ENCODE measurements at places on chromosomes 11 and 22.

- no peak overlapping the region for H3K27ac ChIP-seq
- no peak overlapping the region for H3K4me3 ChIP-seq
- no peaks in the 10 kb centered on the region for H3K36me3 ChIP-seq
Measured at GRCh38 chr11:7677796-7678201, 4.5 kb upstream of the CYB5R2 start.

GRCh38 chr11:2510626-2511402, 66.0 kb downstream of the KCNQ1 start:
- peak overlapping the region; percentile 46 for H3K27ac ChIP-seq
- DNase-seq: peak; percentile 19
- no peaks in the 10 kb centered on the region for H3K36me3 ChIP-seq
- H3K4me1 ChIP-seq: peaks cover 23% of the 10 kb centered on the region
- H3K27me3 ChIP-seq: no peaks in the 10 kb centered on the region

- H3K27ac ChIP-seq: no peak overlapping the region
- no peaks in the 10 kb centered on the region for H3K36me3 ChIP-seq
- DNase-seq: no peak
Measured at GRCh38 chr11:44007481-44008087, 40.2 kb upstream of the ACCSL start.

GRCh38 chr11:134802116-134802515, 390.1 kb upstream of the B3GAT1 start:
- H3K27me3 ChIP-seq: no peaks in the 10 kb centered on the region
- H3K27ac ChIP-seq: no peak overlapping the region
- no peaks in the 10 kb centered on the region for H3K4me1 ChIP-seq
- no peaks in the 10 kb centered on the region for H3K36me3 ChIP-seq

Data from upper lobe of left lung (tissue), 6 donors.